ENCODE measurements at places on chromosomes 6 and 20.

GRCh38 chr20:9574776-9575175 is 60.4 kb downstream of the LAMP5 start:
- DNase-seq: no peak

DNA sequence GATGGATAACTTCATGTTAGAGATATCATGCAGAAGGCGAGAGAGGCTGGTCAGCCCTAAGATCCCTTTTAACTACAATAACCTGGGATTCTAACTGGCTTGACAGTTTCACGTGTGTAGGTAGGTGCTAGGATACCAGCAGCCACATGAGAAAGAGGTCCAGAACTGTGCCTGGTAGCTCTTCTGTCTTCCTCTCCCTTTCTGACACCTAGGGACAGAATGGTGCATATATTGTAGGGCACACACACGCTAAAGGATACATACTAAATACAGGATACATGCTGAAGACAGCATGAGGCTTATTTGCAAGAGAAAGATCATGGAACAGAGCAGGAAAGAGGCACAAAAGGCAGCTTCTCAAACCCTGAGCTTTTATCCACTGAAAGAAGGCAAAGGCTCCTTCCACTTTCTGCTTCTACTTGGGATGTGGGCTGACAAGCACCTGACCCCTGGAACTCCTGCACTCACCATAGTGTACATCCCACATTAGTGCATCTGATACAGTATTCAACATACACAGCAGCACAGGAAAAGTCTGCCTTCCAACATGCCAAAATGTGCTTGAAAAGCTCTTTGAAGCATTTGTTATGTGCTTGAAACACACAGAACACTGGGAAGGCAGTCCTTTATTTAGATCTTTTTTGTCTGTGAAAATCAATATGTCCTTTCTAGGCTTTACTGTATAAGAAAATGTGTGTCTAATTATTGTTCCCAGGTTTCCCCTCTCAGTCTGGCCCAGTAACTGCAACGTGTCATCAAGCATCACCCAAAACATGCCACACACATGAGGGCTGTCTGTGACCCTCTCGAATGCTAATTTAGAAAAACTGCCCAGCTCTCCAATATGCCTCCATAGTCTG is 3.2 kb downstream of the SLC22A23 start:
- peak; percentile 22 for DNase-seq

- no peak for DNase-seq
These were observed 748.2 kb upstream of the NRSN1 start for GRCh38 chr6:23377830-23378229.

- DNase-seq: no peak
These were observed 28.2 kb downstream of the TBC1D32 start for GRCh38 chr6:121305957-121306607.

DNA sequence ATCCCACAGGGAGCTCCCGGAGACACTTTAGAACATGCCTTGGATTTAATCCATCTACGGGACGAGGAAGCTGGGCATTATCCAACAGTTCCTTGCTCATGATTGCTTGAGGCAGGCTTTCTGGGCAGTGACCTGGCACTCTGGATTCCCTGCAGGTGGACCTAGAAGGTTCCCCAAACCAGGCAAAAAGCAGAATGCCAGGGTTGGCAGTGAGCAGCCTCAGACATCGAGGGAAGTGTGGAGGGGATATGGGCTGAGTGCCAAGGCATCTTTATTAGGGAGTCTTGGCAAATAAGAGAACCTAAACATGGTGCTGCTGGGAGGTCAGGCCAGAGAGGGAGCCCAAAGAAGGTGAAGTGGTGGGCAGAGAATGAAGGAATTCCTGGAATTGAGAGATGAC is 158.5 kb downstream of the CD83 start:
- no peak for DNase-seq

DNA sequence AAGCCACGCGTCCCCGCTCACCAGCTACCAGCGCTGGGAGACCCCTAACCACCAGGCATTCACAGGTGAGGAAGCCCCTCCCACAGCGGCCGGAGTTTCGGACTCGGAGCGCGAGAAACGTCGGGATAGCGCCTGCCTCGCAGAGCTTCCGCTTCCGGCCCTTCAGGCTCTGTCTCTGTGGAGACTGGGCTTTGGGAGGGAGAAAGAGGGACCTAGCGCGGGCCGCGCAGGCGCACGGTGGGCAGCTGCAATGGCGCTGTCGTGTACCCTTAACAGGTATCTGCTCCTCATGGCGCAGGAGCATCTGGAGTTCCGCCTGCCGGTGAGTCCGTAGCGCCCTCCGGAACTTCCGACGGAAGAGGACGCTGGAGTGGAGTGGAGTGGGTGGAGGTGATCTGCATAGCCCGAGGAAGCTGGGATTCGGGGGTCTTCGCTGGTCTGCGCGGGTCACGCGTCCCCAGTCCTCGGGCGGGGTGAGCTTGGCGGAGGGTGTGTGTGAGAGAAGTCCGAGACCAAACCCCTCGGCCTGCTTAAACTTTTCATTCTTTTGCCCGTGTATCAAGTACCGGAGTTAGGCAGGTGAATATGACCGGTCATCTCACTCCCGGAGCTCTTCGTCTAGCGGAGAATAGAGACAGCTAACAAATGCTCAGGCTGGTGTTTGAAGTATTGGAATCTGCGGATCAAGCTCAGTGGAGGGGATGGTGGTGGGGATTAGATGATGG is at the start of gene TRMT11:
Gene TRMT11 (plus strand): TSS at position 240 of the 725 bp plus-strand sequence. CDS start 11 bp downstream, at position 251.
- peak; percentile 90 for DNase-seq

- DNase-seq: no peak
These were observed 1229.7 kb downstream of the GRIK2 start for GRCh38 chr6:102623201-102623600.

GRCh38 chr6:160766989-160767646 is 65.1 kb downstream of the PLG start:
- peak; percentile 83 for DNase-seq

GRCh38 chr20:54194724-54195438 is 13.0 kb upstream of the PFDN4 start:
- DNase-seq: no peak

DNA sequence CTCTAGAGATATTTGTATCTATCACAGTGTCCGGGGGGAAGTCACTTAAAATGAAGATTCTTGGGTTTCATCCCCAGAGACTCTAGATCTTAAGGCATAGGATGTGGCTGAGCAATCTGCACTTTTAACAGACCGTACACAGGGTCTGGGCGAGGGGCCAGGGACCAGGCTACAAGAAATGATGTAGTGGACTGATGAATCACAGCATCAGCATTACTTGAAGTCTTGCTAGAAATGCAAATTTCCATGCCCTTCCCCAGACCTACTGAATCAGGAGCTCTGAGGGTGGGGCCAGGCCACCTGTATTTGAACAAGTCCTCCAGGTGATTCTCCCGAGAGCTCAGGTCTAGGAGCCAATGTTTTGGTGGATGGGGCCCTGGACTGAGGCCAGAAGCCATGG is 168.4 kb downstream of the DOK5 start:
- DNase-seq: no peak

GRCh38 chr20:9078826-9079731 is 10.2 kb downstream of the PLCB4 start:
- DNase-seq: no peak

DNA sequence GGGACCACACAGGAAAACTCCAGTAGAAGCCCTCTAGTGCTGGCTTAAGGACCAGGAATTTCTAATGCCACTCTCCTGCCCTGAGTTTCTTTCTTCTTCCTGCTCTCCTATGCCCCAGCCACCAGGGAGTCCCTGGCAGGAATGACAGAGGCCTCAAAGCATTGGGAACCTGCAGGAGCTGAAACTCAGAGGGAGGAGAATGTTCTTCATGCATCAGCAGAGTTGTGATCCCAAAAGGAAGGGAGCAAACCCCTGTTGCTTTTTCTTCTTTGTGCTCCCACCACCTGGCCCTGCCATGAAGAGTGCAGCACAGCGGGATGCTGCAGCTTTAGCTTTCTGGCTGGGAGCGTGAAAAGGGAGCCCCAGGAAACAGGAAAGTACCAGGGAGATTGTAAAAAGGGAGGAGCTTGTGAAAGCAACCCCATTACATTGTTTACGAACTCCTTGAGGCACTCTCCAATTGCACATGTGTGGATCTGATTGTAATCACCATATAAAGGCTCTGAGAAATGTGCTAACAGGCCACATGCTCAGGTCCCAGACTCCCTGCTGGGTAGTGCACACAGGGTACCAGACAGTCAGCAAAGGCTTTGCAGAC is 34.7 kb upstream of the FKBP1A start:
- DNase-seq: no peak

- DNase-seq: no peak
These were observed 1295.6 kb upstream of the CITED2 start for GRCh38 chr6:140670021-140670420.

- DNase-seq: no peak
These were observed 266.2 kb downstream of the UTRN start for GRCh38 chr6:144551339-144551738.

DNA sequence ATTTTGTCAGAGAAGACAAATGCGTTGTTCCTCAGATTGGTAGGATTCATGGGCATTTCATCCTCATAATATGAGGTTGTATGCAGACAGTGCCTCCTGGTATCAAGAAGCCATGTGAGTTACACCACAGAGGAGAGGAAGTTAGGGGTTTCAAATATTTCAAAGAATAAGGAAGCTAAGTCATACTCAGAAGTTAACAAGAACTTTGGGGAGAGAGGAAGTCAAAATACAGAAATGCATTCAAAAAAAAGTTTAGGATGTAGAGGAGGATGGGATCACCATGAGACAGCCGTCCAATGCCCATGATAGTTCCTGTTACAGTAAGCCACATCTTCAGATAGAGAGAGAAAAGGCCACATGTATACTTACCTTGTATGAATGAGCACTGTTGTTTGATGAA is 22.3 kb downstream of the HLA-DOB start:
- DNase-seq: no peak

- no peak for DNase-seq
These were observed 46.8 kb upstream of the SIRPA start for GRCh38 chr20:1848373-1848772.

DNA sequence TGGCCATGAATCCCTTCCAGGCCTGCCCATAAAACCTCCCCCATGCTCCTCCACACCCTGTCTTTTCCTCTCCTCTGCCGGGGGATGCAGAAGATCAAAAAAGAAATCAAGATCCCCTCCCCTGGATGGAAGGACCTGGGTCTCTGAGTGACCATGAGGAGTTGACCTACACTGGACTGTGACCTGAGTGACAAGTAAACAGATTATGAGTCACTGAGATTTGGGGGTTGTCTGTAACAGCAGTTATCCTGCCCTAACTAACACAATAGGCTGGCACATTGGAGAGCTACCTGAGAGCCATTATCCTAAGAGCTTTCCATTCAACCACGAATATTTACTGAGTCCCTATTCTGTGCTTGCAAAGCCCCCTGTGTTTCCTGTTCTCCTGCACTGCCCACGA is 28.4 kb upstream of the SIRPA start:
- no peak for DNase-seq

GRCh38 chr6:1418471-1419191 is 29.3 kb downstream of the FOXF2 start:
- DNase-seq: no peak

GRCh38 chr6:44651604-44652003 is 264.1 kb downstream of the CDC5L start:
- no peak for DNase-seq

DNA sequence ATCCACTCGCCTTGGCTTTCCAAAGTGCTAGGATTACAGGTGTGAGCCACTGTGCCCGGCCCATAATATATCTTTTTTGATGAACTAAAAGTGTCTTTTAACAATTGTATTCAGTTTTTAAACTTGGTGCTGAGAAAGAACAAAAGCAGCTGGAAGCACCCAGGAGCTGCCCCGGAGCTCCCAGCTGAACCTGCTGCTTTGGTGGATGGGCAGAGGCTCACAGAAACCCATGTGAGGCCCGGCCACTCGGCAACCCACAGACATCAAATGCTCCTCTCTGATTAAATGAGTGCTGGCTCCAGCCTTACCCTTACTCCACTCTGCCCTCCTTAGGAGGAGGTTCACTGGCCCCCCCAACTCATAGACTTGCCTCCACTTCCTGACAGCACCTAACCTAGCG is 59.4 kb upstream of the FRMD1 start:
- peak; percentile 26 for DNase-seq

DNA sequence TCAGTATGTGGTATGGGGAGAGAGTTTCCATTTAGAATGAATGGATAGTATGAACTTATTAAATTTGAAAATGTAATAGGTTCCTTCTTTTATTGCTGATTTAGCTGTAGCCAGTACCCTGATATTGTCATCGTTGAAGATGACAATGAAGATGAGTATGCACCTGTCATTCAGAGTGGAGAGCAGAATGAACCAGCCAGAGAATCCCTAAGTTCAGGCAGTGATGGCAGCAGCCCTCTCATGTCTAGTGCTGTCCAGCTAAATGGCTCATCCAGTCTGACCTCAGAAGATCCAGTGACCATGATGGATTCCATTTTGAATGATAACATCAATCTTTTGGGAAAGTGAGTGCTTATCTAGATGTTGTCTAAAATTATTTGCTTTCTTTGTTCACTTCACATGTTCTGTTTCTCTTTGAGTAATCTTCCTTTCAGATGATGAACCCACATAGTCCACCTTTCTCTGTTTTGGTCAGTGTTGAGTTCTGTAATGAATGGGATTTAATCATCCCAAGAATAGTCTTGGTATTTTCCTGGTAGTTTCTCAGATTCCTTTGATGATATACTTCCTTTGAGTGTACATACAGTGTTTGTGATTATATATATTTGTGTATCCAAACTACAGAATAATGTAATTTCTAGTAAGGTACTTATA is 23.3 kb downstream of the HSF2 start:
- DNase-seq: no peak

- no peak for DNase-seq
These were observed 434.1 kb downstream of the RFPL4B start for GRCh38 chr6:112781241-112781640.

DNA sequence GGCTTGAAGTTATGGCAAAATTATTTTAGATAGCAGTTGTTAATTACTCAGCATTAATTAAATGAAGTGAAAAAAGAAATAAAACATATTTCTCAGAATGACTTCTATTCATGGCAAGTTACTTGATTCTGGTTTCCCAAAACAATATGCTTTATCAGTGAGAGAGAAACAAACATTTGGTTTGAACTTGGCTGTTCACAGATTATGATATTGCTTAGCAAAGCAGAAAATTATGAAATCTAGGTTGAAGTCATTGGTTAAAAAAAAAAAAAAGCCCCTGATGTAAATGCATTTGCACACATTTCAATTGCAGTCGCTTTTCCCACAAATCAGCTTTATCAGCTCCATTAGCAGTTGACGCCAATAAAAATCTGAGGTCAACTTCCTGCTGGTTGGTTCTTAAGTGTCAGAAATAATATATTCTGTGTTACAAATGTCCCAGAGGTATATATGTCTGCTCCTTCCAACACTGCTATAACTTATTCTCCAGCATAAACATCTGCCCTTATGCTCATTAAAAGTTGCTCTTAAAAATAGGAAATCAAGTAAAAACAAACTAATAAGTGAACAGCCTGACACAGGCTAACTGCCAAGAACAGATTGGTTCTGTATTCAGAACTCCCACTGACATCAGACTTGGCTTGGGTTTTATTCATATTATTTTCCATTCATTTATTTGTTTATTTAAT is 275.4 kb downstream of the PHF3 start:
- DNase-seq: no peak

DNA sequence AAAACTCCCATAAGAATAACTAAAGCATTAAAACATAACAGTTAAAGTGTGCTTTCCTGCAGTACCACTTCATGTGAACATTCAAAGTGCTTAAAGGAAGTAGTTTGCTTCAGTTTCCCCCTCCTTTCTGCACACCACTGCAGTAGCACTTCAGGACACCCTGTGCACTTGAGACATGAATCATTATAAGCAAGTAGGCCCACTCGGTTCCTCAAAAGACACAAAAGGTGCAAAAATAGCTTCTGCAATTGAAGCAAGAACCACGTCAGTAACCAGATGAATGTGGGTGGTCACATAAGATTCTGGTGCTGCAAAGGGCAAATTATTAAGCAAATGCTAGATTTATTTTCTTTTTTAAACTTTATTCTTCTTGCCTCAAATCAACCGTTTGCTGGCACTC is 160.6 kb downstream of the HIVEP2 start:
- DNase-seq: no peak

- no peak for DNase-seq
These were observed 7.4 kb downstream of the TCF21 start for GRCh38 chr6:133896344-133896721.
